ENCODE measurements at places on chromosomes 3 and 15.
A peak's percentile ranks its signal among the peaks of the same experiment; 100 is the strongest.

DNA sequence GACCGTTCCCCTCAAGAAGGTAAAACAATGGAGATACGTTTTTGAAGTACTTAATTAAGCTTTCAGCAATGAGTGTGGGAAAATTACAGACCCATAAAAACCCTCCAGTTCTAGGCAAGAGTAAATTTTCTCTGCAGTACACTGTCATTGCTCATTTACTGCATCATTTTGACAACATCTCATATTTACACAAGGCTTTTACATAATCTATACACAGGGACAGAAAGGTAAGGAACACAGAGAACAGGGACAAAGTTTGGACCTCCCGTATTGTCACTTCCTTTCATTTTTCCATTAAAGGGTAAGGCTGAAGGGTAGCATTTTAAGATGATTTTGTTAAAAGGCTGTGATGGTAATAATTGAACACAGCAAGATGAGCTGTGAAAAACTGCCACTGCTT lies 7.4 kb upstream of the HGD start:
- no peak for DNase-seq

DNA sequence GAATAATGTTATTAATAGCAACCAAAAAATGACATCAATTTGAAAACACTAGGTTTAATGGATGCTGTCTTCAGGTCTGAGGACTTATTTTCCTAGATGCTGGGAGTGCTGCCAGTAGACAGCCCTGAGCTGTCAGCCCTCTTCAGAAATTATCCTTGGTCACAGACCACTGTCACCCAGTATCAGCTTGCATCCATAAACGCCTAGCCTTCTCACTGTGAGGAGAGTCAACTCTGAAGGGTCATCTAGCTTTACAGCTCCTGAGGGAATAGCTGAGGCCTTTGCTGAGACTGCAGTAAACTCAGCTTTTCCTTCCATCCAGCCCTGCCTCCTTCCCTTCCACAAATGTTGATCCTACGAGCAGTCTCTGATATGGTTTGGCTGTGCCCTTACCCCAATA lies 19.4 kb upstream of the MNS1 start:
- DNase-seq, result no peak

- DNase-seq, result no peak
Observed at GRCh38 chr3:34157491-34157890, 359.1 kb downstream of the PDCD6IP start.

DNA sequence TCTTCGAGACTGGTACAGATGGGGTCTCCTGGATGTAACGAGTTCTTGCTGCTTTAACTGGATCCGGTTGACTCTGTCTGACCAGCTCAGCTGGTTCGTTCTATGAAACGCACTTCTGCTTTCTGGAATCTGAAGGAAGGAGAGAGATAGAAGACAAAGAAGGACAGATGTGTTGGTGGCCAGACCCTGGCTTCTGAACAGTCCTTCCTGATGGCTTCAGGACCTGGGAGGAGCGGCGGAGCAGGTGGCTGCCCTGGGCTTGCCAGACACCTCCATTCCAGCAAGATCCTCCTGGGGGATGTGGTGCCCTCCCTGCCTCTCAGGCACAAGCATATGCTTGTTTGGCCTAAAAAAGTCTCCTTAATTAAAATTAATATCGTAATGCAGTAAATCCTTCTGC lies 99.9 kb downstream of the APBA2 start:
- DNase-seq, result no peak

- no peak for DNase-seq
Observed at GRCh38 chr3:108820586-108820985, 2.0 kb upstream of the TRAT1 start.

DNA sequence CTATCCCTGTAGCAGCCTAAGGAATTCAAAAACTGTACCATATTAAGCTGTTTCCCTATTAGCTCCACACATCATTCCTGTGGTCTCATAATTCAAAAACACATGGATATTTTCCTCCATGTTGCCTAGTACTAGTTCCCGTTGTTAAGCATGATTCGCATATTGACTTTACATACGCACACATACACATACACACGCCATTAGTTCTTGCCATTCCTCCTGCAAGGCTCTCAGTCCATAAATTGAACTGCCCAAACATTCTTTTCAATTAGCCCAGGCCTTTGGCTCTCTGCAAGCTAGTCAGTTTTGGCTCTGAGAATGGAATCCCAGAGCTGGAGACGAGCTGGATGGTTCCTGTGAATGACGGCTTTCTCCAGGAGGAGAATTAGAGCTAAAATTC lies 57.2 kb upstream of the RAD18 start:
- no peak for DNase-seq

DNA sequence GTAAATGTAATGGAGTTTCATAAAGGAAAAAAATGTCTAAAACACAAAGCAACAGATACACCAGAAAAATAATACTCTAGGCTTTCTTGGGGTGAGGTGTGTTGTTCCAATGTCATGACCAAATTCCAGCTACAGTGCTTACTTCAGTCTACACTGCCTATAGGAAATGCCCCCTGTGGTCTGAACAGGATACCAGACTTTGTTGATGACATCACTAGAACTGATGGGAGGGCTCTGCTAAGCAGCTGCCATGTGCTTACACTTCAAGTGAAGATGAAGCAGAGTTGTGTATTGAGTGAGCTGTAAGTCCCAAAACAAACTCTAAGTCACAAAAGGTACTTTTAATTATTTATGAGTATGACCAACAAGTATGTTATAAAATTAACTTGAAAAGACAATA lies 456.1 kb upstream of the IL12A start:
- DNase-seq, result no peak

DNA sequence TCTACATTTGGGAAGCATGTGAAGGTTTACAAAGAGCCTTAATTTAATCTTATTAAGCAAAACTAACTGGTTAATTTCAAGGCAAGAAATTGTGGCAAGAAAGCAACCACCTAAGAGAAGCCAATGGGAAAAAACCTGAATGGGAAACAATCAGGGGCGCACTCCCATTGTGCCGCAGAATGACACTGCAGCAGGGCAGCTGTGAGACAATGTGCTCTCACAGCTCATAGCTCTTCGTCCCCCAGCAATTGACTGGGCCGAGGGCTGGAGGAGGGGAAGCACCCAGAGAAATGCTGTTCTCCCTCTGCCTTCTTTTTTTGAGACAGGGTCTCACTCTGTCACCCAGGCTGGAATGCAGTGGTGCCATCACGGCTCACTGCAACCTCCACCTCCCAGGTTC lies 93.3 kb upstream of the RAD18 start:
- DNase-seq, result no peak

- DNase-seq, result no peak
Observed at GRCh38 chr15:25406261-25406660, 32.6 kb downstream of the UBE3A start.

GRCh38 chr3:174858353-174858752 lies 781 bp upstream of the NAALADL2 start:
- no peak for DNase-seq

- DNase-seq, result peak; percentile 82
Observed at GRCh38 chr15:63348392-63348791, 33.3 kb downstream of the CA12 start.

DNA sequence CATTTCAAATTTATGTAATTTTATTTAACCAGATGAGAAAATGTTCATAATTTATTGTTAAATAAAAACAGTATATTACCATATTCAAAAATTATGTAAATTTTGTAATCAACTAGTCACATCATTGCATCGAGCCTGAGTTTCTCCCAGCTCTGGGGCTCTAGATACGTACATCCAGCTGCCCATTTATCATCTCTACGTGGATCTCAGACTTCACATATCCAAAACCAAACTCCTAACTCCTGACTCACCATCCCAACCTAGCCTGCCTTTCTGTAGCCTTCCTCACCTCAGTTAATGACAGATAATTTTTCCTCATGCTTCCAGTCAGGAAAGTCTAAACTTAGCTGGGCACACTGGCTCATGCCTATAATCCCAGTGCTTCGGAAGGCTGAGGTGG lies 194.8 kb downstream of the SSR3 start:
- no peak for DNase-seq

DNA sequence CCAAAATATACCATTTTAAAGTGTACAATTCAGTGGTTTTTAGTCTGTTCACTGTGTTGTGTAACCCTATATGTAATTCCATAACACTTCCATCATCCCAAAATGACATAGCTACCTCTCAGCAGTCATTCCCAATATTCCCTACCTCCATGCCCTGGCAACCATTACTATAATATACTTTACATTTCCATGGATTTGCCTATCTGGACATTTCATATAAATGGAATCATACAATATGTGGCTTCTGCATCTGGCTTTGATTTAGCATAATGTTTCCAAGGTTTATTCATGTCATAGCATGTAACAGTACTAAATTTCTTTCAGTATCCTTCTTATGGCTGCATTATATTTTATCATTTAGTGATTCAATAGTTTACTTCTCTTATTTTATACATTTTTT lies 25.3 kb downstream of the FAM98B start:
- DNase-seq, result no peak

DNA sequence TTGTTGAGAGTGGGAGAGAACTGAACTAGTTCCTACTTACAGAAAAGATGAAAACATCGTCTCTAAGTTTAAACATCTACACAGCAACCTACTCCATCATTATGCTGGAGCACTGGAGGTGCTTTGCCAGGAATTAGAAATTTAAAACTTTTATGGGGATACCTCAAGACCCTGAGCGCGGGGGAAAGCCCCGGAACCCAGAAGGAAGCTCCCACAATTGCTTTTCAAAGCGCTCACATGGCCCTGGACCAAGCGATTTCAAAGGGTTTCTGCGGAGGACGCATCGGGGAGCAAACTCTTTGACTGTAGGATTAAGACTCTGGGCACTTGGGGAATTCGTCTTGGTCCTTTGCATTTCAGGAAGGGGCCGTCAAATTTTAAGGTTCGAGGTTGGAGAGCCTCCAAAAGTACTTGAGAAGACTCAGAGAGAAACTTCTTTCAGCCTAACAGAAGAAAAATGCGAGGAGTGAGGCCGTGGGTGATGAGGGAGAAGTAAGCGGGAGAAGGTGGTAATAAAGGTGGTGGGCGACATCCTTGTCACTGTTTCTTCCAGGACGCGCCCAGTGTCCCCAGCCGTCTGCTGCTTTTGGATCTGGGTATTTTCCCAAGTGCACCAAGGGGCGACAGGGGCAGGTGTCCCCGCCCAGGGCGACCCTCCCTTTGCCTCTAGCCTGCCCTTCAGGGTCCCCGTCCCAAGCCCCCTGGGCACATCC lies 591 bp downstream of the PROK2 start:
- peak; percentile 3 for DNase-seq

- DNase-seq, result no peak
Observed at GRCh38 chr3:118734664-118735063, 300.0 kb downstream of the IGSF11 start.

DNA sequence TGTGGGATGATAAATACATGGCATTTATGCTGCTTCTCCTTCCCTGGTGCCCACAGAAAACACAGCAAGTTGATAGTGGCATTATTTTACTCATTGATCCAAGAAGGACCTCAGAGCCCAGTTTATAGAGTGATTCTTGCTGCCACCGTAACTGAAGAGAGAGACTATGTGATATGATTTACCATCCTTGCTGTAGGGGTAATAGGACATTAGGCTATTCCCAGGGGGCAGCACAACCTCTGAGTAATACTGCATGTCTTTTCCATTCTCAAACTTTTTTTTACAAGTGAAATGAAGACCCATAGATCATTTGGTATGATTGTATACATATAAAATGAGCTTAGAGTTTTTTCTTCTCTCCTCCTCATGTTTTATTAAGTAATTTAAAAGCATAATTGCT lies 136.4 kb downstream of the ABI3BP start:
- no peak for DNase-seq

GRCh38 chr3:135310317-135310716 lies 515.3 kb downstream of the EPHB1 start:
- DNase-seq, result no peak

- no peak for DNase-seq
Observed at GRCh38 chr3:65851827-65852226, 186.9 kb downstream of the MAGI1 start.

GRCh38 chr15:74383695-74384565 lies 16.5 kb upstream of the CYP11A1 start:
- no peak for DNase-seq

DNA sequence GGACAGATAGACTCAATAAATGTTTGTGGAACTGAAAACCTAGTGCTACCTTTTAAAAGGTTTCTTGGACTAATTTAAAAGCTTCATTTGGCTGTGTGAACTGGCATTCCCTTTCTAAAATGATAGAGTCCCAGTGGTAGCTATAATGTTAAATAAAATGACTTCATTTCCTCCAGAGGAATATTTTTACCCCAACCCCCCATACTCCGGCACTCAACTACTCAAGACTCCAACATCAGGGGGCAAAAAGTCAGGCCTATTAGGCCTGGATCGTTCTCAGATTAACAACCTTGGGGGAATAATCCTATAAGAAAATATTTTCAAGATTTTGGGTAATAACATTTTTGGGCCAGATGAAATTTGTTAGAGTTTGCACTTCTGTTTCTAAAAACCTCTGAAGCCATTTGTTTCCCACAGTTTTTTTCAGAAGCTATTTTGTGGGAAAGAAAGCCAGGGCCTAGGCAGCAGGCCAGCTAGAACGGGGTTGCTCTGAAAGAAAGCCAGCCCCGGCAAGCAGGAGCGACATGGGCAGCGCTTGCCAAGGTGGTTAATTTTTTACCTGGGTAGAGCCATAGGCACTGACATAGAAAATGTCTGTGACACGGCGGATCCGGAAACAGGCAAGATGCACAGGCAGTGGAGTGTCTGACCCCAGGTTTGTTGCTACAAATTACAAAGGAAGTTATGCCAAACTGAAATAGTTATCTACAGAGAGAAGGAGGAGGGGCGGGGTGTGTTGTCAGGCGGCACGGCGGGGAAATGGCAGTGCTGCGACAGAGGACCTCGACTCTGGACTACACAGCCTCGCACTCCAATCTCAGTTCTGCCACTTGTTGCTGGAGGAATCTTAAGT lies 84.6 kb downstream of the MAGI1 start:
- no peak for DNase-seq

DNA sequence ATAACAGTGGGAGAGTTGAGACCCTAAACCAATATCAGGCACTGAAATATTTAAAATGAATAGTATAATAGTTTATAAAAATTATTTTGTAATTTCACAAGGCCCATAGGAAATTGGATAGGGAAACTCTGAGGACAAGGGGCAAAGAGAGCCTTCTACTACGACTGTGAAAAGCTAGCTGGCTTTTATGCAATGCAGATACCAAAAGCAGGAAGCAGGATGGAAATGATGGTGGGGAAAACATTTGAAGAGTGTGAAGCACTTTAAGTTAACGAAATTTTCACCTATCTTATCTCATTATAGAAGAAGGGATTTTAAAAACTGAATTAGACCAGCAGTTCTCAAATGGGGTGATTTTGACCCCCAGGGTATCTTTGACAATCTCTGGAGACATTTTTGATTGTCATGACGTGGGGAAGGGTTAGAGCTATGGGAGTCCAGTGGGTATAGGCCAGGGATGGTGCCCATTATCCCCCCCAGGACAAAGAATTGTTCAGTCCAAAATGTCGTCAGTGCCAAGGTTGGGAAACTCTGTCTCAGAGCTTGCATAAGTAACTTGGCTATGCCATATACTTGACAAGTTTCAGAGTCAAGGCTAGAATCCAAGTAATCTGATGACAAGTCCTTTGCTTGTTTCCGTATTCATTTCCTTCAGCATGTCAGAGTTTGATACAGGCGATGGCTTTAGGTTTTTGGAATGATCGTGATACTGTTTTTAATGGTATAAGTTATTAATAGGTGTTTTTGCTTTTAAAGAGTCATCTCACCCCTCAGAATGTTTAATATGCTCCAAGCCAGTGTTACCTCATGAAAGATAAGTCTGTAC lies 126.0 kb downstream of the IL5RA start:
- DNase-seq, result no peak

Measured in KBM-7 (cell line).